ENCODE measurements at places on chromosomes 2 and 18.

DNA sequence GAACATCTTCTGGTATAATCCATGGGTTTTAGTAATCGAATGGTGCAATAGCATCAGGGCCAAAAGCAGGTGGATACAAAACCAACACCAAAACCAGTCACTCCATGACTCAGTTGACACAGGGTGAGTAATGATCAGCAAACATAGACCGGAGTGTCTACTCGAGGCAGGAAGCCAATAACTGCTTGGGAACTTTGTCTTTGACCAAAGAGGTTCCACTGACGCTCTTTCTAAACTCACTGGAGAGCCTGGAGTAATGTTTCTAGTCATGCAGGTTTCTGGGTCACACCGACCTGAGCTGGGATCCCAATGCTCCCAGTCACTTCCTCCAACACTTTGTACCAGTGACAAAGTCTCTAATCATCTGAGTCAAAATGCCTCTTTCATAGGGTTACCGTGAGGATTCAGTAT is 30.9 kb downstream of the MREG start:
- no peak for DNase-seq

DNA sequence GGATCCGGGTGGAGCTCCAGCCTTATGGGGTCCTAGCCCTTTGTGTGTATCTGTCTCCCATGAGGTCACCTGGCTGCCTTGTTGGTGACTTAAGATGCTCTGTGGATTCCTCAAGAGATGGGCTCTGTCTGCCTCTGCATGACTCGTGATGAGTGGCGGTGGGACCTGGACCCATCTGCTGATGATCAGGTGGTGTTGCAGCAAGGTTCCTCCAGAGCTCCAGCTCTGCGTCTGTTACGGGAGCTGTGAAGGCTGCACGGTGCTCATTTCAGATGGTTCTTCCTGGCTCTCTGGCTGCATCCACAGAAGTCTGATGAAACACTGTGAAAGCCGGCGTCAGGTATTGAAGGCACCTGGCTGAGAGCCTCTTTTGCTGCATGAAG is 2.4 kb downstream of the AGAP1 start:
- no peak for DNase-seq

DNA sequence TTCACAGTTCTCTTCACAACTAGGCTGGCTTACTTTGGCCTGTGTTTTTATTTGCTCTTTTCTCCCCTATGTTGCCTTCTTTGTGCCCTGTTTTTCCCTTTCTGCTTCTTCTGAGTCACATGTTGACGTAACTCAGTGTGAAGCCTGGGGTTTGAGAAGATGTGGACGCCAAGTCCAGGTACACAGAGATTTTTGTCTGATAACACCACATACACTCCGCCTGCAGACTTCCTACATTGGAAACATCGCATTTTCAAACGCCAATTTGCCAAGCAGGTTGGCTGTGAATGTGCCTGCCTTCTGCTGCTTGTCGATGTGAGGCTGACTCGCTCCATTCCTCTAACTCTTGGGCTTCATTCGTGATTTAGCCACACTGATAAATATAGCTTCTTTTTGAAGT is 62.6 kb upstream of the FN1 start:
- DNase-seq: no peak

DNA sequence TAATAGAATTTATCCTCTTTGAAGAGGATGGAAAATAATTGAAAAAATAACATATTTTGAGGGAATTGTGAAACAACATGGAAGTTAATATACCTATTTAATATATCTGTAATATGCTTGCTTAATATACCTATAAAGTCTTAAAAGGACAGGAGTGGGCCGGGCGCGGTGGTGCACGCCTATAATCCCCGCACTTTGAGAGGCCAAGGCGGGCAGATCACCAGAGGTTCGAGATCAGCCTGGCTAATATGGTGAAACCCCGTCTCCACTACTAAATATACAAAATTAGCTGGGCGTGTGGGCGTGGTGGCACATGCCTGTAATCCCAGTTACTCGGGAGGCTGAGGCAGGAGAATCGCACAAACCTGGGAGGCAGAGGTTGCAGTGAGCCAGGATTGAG is 254.9 kb downstream of the TMX3 start:
- no peak for DNase-seq

DNA sequence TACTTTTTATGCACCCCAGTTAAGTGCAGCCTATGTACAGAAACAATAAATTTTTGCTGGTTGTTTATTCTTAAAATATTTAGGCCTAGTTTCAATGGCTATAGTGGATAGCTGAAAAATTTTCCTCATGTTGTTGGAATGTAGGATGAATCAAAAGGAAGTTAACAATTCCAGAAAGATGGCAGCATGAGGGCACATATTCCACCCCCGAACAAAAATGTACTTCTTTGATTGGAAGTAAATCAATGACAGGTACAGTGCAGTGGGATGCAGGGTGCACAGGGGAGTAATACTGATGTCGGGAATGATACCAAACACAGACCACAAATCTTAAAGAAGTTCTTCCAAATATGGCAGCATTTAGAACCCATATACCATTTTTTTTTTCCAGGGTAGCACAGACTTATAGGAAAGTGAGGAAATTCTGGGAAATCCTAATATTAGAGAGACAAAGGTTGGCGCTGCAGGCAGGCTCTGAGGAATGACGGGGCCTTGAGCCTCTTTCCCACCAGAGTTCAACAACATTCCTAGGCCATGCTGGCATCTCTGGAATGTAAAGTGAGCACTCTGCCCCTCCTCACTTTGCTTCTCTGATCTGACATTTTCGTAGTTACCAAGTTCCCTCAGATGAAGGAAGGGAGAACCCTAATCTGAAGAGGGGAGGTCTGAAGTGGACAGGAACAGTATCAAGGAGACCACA is 36.6 kb upstream of the IKZF2 start:
- no peak for DNase-seq

Measured in stimulated activated CD8-positive, alpha-beta memory T cell treated with anti-CD3 and anti-CD28 coated beads, Interleukin-7, amount 100 ng/mL, for 24 hours (primary cell).